Glutamatergic neuron (in vitro differentiated cells): ENCODE measurements at places on chromosomes 12 and 14. TPM values are rescaled to one million over a fixed set of nuclear protein-coding genes. Genes with fewer than 3 reads are reported as not detected.

A2M gene
- total RNA-seq: 346 TPM

EPYC gene
- total RNA-seq: not detected

OR9K2 gene
- total RNA-seq: 2.9 TPM

FSCB gene
- total RNA-seq: not detected

OR4E2 gene
- total RNA-seq: not detected

CCDC175 gene
- total RNA-seq: not detected

SELPLG gene
- total RNA-seq: 0.34 TPM

KCNC2 gene
- 11.6 TPM for total RNA-seq

OR4K2 gene
- total RNA-seq: not detected

FGF6 gene
- not detected for total RNA-seq

KLRC1 gene
- not detected for total RNA-seq

GARIN6 gene
- not detected for total RNA-seq

- DNase-seq: no peak
Observed at GRCh38 chr14:23171222-23171975, 12.1 kb downstream of the SLC7A8 start.

GRCh38 chr12:24661657-24662096 is 287.2 kb downstream of the BCAT1 start:
- DNase-seq: no peak

- DNase-seq: no peak
Observed at GRCh38 chr12:3035171-3035570, 42.0 kb upstream of the TSPAN9 start.

DNA sequence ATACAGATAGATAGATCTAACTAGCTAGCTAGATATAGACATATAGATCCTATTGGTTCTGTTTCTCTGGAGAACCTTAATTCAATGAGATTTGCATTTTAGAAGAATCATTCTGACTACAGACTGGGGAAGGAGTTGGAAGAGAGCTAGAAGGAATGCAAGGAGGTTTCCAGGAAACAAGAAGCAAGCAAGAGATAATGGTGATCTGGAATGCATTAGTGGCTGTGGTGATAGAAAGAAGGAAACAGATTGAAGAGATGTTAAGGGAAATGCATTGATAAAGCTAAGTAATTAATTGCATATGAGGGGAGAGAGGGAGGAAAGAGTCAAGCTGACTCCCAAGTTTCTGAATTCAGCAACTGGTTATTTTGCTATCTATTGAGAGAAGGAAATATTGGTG is 42.7 kb downstream of the DBX2 start:
- no peak for DNase-seq

DNA sequence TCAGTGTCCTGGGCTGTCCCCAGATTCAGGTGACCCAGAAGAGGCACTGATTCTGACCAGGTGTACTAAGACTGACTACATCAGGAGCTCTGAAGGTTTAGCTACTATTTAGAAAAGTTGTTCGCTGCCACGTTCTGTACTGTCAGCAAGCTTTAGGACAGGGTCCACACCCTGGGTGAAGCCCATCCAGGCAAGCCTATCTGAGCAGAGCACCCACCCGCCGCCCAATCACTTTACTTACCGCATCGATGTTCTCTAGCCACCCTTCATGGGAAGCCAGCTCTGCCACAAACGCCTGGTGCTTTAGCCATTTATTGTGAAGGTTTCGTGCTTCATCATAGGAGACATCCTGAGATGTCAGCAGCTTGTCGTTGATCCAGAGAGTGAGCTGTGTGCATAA is 79.8 kb downstream of the PLEKHG3 start:
- DNase-seq: no peak

- DNase-seq: no peak
Observed at GRCh38 chr12:43044241-43044640, 454.7 kb upstream of the PRICKLE1 start.

- DNase-seq: no peak
Observed at GRCh38 chr12:48105321-48105866, 485 bp downstream of the SENP1 start.

DNA sequence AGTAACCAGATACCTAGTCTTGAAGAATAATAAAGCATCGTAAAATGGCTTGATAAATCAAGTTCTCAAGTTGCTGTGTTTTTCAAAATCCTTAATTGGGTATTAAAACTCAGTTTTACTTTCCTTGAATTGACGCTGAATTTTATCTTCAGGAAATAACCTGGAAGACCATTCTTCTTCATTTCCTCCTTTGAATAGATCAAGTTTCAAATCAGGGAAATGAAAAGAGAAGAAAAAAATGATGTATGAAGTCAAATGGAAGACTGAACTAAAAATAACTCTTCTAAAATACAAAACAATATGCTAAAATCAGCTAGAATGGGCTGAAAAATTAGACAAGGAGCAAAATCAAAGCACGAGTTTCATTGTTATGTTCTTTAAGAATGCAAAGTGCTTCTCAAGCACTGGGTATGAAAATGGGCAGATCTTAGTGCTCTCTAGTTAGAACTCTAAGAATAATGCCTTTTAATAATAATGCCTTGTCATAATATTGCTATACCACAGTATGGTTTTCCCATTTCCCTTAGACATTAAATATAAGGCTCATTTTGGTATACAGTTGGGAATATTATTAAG is 54.6 kb upstream of the CLEC14A start:
- no peak for DNase-seq

GRCh38 chr12:127767656-127768055 is 499.3 kb upstream of the TMEM132C start:
- DNase-seq: no peak

DNA sequence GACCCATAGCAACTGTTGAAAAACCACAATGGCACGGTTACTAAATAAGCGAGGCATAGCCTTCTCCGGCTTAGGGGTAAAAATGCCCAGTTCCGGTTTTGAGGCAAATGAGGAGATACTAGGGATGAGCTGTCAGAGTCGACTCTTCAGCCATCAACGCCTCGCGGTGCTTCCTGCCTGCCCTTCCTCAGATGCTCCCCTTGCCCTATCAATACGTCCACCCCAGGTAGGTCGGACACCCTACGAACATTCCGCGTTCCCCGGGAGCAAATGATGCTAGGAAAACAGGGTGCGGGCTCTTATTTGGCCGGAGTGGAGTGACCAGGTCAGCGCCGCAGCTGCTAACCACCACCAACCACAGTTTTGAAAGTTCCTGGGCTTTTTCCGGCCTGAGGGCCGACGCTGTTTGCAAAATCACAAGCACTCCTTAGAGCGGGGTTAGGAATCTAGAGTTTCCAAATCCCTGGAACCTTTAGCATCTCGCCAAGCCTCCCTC is 1.2 kb downstream of the SRSF9 start:
- DNase-seq: peak; percentile 55

DNA sequence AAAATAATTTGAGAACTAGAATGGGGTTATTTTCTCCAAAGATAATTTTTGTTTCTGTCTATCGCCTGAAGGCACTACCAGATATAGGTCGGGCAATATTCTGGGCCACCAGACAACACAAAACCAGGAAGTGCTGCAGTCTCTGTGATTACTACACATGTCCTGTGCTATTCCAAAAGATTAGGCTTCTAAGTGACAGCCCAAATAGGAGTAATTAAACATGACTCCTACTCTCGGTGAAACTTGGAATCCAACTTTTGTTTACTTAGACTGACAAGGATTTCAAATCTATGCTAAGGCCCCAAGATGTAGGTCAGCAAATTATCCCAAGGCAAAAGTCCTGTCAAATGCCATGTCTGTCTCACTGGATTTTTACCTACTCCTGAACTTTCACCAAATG is 157.6 kb upstream of the LRFN5 start:
- DNase-seq: no peak

DNA sequence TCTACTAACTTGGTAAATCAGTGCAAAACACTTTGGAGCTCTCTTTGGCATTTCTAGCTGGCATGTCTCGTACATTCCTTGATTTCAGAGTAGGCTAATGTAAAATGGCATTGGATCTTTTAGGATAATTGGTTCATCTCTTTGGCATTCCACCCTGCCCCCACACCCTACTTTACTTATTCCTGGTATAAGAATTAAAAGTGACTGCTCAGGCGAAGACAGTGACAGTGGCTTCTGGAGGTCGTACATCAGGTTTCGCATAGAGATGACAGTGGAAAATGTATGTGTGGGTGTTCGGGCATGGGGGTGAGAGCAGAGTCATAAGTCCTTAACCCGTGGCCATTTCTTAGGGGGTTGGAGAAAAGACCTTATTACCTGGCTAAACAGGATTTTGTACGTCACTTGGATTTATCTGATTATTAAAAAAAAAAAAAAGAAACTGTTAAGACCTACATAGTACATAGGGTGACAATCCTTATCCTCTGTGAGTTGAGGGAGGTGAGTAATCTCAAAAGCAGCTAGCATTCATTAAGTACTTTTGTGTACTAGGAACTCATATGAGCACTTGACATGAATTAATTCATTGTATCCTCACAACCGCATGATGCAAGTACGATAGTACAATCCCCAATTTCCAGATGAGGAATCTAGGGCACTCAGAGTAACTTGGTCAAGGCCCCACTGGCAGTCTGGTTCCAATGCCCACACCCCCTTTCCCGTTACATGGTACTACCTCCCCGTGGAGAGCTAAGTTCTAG is 22.4 kb upstream of the KCNK13 start:
- DNase-seq: no peak

GRCh38 chr14:72850360-72850759 is 43.5 kb downstream of the DPF3 start:
- no peak for DNase-seq

DNA sequence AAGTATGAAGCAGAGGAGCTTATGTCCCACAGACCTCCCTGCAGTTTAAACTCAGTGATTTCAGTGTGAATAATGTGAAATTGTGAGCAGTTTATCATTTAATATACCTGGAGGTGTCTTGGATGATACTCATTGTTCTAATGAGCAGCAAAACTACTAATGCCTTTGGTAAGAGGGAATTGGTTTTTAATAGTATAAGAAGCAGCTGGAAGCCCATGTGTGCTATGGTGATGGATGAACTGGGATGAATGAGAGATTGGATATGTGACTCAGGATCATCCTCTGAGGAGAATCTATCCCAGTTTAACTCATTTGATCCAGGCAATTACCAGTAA is 7.1 kb upstream of the CCDC184 start:
- DNase-seq: no peak

GRCh38 chr14:34776611-34777010 is 62.2 kb upstream of the CFL2 start:
- DNase-seq: no peak

GRCh38 chr12:92027701-92028440 is 117.8 kb downstream of the BTG1 start:
- DNase-seq: no peak

GRCh38 chr12:127236491-127236890 is 1030.5 kb upstream of the TMEM132C start:
- no peak for DNase-seq

DNA sequence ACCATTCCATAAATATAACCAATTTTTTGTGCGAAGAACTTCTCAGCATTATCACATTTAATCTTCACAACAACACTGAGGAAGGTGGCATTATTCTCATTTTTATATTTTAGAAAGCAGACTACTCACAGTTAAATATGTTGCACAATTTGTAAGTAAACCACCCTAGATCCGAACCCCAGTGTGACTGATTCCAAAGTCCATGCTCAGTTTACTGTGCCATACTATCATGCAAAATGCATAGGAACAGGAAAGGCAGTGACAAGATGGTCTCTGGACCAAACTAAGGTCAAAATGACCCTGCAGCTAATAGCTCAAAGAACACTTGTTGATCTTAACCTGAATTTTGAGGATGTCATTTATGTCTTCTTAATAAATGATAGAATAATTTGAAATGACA is 185.4 kb downstream of the GXYLT1 start:
- DNase-seq: no peak

GRCh38 chr14:72751276-72752033 is 142.4 kb downstream of the DPF3 start:
- no peak for DNase-seq

DNA sequence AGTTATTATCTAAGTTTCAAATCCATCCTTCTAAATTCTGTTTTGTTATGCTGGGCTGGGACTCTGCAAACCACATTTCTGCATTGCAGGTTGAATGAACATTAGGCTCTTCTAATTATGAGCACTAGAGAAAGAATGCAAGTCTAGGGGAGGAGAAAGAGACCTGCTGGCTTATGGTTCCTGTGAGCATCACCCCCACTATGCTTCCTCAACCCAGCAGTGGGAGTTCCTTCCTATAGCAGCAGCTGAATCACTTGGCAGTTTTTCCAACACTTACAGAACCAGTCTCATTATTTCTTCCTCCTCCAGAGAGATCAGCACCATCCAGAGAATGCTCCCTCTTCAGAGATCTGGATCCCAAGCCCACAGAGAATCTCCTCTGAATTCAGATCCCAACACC is 297.7 kb upstream of the CLEC14A start:
- no peak for DNase-seq

DNA sequence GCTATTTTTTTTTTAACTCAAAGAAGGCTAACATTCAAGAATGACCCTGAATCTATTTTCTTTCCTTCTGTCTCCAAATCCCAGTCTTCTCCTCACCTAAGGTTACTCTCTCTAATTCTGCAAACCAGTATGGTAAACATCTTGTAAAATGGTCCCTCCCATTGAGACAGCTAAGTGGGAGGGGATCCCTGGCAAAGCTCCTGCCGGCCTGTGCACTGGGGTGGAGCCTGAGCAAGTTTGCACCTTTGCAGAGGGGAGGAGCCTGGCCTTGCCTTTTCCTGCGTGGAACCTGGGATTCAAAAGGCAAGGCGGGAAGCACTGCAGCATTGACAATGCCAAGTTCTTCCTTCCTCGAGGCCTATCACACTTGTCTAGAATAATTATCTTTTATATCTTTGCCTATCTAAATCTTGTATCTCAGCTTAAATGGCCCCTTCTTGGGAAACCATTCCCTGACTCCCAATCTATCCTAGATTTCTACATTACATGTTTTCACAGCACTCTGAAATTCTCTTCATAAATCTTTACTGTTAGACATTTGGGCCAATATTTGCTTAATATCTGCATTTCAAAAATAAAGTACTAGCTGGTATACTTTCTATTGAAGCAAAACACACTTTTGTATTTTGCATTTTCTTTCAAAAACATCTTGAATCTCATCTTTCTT is 83.0 kb downstream of the EPS8 start:
- DNase-seq: no peak

GRCh38 chr12:40464121-40464520 is 228.1 kb upstream of the CNTN1 start:
- no peak for DNase-seq

DNA sequence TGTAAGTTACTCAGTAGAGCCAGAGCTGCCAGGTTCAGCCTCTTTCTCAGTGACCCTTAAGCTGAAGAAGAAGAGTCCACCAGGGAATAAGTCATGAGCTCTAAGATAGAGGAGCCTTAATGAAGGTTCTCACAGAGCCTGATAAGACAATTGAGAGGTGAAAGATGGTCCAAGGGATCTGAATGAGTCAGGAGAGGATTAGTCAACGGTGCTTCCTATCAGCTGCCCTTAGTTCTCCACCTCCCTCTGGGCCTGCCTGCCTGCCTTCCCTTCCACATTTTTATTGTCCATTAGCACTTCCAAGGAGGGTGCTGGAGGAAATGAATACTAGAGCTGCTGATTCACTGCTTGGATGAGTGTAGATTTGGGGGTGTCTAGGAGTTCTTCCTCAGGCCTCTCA is 161.7 kb upstream of the RMST start:
- no peak for DNase-seq

GRCh38 chr14:72616294-72616693 is 277.6 kb downstream of the DPF3 start:
- no peak for DNase-seq

- no peak for DNase-seq
Observed at GRCh38 chr14:41806366-41806975, 199.8 kb downstream of the LRFN5 start.

- no peak for DNase-seq
Observed at GRCh38 chr14:105742531-105742848, 216.1 kb downstream of the TMEM121 start.
